T-helper 9 cell (primary cell): ENCODE measurements at places on chromosomes 16 and 17.
A peak's percentile ranks its signal among the peaks of the same experiment; 100 is the strongest.

GRCh38 chr16:85330694-85331188 lies 218.5 kb upstream of the CIBAR2 start:
- no peak for DNase-seq

GRCh38 chr17:57533684-57534305 lies 211.3 kb downstream of the CCDC182 start:
- no peak for DNase-seq

DNA sequence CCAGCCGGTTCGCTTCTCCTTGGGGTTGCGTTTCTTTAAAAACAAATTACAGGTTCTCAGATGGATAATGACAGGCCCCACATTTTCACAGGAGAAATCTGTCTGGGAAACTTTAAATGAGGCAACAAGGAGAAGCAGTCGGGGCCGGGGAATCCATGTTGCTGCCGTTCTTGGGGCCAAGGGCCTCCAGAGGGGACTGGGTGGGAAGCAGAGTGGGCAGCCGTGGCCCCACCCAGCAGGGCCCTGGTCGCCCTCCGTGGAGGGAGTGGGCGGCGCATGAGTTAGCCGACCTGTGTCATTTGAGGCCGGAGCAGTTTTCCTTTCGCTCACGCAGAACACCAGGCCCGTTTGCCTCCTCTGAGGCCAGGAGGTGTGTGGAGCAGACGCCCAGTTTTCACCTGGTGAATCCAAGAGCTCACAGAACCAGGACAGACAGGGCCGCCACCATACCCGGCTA lies 207.7 kb upstream of the CIBAR2 start:
- DNase-seq: no peak

DNA sequence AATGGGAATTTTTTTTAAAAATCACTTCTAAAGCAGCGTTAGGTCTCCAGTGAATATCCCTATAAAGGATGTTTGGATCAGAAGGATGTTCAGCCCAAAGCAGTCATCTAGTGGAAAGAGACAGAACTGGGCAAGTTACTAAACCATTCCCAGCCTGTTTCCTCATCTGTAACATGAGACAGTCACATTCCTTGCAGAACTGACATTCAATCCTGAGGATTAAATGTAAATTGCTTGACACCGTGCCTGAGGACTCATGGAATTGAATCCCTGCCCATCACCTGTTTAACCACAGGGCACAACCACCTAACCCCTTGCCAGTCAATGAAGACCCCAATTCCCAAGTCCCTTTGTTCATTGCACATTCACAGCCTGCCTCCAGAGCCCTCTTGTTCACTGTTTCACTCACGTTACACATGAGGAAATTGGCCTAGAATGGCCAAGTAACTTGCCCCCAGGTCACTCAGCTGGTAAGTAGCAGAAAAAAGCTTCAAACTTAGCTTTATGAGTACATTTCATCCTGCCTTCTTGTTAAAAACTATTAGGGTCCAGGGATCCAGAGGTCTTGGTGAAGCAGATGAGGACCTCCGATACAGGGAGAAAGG lies 1.4 kb downstream of the CMTM2 start:
- DNase-seq: no peak

GRCh38 chr17:78111727-78112517 lies 16.6 kb downstream of the TMC6 start:
- no peak for DNase-seq

DNA sequence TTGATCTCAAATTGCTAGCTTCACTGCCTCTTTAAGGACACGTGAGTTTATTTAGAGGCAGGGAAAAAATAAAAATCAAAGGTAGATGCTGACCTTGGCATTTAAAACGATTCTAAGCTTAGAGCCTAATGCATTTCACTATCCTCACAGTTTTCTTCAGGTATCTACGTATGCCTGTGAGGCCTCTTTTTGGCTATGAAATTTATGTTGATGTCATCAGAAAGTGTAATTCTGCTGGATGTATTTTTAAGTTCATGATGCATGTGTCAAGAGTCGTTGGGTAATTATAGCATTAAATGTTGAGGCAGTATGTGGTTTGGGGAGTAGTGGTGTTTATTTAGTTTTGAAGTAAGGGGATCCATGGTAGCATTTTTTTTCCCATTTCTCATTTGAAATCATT lies 4.2 kb upstream of the KRTAP3-2 start:
- no peak for DNase-seq

- DNase-seq: no peak
Observed at GRCh38 chr16:88132836-88133506, 181.7 kb downstream of the BANP start.

GRCh38 chr17:68794636-68795434 lies 160.4 kb downstream of the ABCA8 start:
- no peak for DNase-seq

DNA sequence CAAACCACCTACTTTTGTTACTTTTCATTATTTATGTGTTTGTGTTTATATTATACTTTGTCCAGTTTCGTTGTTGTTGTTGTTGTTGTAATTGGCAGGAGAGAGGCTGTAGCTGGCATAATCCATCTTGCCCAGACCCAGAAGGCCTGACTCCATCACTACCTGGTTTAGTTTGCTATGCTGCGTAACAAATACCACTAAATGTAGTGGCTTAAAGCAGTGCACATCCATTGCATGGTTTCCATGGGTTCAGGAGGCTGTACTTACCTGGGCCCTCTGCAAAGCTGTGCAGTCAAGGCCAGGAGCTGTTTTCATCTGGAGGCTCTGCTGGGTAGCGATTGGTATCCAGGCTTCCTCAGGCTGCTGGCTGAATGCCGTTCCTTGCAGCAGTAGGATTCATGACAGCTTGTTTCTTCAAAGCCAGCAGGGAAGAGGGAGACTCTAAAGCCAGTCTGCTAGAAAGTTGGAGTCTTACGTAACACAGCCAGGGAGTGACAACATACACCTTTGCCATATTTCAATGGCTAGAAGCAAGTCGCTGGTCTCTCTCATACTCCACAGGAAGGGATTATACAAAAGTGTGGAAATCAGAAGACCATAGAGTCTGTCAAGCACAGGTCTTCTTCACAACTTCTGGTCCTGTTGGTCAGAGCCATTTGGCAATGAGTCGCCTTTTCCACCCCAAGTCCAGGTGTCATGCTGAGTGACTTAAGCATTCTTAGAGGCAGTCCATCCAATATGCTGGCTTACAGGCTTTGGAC lies 41.1 kb downstream of the TNRC6C start:
- no peak for DNase-seq

DNA sequence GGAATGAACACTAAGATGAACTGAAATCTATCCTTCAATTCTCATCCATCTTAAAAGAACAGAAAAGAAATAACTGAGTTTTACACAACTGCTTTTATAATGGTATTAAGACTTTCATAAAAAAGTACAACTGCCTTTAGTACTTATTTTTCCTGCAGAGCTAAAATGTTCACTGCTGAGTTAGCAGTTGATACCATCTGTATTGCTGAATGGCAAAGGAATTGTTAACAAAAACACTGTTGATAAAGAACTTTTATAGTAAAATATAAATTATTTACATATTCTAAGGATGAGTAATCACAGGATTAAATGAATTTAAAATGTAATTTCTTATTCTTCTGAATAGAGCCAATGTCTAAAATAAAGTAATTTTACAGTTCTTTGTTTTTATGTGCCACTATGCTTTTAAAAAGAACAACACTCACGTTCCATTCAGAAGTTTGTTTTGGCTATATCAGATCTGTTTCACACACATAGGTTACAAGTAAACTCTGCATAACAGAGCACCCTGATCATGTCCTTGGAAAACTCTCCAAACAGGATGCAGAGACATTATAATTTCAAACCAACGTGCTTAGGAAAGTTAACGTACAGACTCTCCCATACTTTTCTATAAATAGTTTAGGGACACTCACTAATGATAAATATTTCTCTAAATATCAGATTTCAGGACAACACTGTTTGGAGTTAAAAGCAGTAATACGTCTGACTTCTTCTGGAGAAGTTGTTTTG lies 151.1 kb downstream of the ITFG1 start:
- DNase-seq: no peak

- peak; percentile 21 for DNase-seq
Observed at GRCh38 chr16:138049-138417, 440 bp downstream of the NPRL3 start.

DNA sequence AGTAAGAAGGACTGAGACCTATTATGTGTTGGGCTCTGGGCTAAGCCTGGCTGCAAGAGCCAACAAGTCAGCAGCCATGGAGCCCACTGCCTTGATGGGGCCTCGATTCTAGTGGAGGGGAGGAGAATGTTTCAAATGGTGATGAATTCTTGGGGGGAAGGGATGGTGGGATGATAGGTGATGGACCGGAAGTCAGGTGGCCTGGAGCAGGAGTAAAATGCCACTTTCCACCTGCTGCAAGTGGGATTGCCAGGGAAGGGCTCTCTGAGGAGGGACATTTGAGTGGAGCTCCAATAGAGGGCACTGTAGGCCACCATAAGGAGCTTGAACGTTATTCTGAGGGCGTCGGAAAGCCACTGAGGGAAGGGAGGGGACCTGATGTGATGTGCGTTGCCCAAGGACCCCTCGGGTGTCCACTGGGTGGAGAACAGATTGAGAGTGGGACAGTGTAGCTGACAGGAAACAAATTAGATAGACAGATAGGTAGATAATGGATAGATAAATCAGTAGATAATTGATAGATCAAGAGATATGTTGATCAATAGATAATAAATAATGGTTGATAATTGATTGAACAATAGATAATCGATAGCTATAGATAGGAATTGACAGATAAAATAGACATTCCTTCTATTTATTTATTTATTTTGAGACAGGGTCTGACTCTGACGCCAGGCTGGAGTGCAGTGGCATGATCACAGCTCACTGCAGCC lies 18.2 kb upstream of the NXPH3 start:
- no peak for DNase-seq

DNA sequence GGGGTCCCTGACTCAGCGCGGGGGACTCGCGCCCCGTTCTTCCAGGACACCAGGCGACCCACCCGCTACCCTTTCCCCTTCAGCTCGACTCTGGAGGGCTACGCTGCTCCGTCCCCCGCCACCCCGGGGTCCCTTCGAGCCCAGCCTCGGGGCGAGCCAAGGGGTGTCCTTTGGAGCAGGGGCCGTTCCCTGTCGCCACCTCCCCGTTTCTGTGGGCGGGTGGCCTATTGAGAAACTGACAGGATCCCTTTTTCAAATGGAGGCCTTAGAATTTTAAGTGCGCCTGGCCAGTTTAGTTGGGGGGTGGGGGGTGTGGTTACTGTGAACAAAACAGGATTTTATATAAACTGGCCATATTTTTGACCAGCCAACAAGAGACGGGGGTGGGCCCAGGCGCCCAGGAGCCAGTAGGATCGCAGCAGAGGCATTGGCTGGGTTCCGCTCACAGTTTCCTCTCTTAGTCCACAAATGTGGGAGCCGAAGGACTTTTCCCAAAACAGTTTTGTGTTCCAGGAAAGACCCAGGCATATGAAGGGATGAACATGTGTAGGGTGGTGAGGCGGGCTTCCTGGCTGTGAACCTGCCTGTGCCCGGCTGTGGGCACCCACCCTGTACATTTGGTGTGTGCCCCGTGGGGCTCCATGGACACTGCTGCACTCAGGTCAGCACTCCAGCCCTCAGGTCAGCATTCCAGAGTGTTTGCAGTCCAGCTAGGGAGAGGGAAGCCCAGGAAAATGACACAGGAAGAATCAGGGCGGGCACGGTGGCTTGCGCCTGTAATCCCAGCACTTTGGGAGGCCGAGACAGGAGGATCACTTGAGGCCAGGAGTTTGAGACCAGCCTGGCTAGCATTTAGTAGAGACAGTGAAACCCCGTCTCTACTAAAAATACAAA lies 722 bp upstream of the TIMP2 start:
- DNase-seq: no peak

DNA sequence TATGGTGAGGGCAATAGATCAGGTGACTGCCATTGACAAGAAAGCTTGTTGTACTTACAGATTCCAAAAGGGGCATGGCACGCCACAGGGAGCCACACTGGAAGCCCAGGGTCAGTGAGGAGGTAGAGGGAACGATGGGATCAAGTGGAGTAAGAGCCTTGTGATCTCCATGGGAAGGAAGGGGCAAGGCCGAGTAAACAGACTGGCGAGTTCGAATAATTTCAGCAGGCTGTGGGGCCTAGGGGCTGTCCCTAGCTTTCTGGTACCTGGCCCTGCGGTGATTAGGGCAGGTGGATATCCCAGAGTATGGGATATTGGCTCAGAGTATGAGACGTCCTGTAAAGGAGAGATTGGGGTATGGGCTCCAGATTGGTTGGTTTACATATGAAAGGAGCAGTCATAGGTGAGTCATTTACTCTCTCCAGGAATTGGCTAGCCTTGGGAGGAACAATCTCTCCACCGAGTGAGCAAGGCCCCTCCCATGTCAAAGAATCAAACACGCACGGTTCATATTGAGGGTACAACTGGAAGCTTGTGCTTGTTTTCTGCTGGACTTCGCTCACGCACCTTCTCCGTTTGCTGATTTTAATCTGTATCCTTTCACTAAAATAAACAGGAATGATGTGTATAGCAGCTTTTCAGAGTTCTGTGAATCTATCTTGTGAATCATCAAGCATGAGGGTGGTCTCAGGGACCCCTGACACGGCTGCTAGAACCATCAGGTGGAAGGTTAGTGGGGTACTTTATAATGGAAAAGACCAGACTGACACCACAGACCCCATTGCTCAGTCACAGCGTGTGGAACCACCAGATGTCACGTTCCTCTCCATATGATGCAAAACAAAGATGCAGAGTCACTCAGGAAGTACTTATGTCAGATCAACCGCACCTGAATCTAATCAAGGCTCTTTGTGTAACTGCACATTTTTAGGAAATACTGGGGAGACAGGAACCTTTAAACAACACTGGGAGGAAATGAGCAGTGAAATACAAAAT lies 27.9 kb downstream of the GABARAPL2 start:
- no peak for DNase-seq

DNA sequence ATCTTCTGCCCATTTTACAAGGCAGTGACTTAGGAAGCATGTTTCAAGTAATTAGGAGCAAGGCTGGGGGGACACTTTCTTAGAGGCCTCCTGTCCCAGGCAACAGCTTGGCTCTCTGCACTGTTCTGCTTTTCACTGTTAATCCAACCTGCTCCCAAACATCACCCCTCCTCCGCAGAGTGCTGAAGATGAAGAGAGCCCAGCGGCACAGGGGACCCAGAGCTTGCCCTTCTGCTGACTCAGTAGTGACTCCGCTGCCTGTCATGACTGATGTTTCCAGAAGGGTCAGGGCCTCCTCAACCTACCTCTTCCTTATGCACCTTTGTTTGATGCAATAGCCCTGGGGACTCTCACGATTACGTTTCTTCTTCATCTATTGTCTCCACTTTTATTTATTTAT lies 38.9 kb upstream of the NDRG4 start:
- DNase-seq: no peak

DNA sequence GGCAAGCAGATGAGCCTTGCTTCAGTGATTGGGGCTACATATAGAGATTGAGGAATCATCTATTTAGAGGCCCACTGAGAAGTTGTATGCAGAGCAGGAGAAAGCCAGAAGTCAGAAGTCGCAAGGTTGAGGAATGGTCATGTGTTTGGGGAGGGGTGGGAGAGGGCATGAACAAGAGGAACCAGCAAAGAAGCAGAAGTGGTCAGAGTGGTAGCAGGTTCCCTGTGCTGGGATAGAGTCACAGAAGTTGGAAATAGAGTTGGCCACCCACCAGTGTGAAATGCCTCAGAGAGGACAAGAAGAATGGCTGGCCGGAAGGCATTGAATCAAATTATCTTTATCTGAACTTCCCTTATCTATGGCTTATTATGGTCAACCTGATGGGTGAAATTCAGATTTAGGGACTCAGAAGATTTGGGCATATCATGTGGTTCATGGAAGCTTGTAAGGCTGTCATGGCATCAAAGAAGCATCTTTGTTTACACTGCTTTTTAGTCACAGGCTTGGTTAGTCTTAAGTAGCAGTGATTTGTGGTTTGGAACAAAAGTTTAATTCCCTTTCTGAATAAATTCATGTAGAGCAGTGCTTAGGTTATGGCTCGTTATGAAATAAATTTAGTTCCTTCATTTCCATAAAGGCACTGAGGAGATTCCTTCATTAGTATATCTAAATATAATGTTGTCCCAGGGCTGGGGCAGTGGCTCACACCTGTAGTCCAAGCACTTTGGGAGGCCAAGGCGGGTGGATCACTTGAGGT lies 19.7 kb downstream of the MAP3K3 start:
- DNase-seq: no peak
